ENCODE measurements at places on chromosomes 5 and 9.

GRCh38 chr9:128457207-128457606 is 1.4 kb downstream of the ODF2 start:
- no peak for DNase-seq

DNA sequence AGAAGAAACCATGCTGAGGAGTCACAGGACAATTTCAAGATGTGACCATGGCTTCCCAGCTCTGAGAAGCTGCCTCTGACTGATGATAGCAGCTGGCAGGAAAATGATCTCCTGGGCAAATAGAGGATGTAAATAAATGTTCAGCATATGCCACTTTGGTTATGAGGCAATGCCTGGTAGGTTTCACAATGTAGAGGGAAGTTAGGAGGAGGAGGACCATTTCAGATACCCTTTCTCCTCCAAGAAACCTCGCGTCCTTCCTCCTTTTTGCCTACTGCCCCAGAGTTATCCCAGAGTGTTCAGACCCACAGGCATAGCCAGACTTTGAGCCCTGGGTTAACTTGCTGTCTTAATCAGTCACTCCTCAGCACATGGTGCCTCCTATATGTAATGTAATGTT is 541.6 kb upstream of the DAP start:
- DNase-seq: no peak

DNA sequence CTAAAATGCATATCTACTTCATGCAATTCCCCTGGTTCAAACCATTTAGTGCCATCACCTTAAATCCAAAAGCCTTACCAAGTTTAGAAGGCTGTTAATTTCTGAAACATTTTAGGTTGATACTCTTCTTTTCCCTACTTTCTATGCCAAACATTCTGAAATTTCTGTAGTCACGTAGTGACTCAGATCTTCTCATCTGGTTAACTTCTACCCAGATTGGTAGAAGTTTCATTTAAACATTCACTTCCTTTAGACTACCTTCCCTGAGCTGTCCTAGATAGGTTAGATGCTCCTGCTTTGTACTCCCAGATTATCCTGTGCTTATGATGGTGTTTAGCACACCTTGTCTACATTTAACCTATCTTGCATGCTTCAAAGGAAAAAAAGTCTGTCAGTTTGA is 9.9 kb downstream of the RAD50 start:
- no peak for DNase-seq

GRCh38 chr9:38211002-38211401 is 142.0 kb upstream of the SHB start:
- no peak for DNase-seq

- DNase-seq: no peak
These were observed 6.8 kb downstream of the CENPK start for GRCh38 chr5:65556181-65556580.

DNA sequence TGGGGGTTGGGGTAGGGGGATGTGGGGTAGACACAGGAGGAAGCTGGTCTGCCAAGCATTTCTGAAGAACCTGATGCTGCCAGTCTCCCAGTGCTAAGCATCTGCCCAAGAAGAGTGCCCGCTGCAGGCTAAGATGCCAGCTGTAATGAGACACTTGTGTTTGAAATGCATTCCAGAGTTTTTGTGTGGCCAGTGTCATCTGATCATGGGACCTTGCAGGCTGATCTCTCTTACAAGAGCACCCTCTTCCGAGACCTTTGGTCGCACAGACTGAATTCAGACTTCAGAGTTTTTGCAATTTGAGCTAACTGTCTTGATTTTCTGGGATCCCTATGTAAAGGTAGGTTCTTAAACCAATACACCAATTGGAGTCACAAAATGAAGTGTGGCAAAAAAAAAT is 58.1 kb downstream of the DENND1A start:
- DNase-seq: peak; percentile 53

DNA sequence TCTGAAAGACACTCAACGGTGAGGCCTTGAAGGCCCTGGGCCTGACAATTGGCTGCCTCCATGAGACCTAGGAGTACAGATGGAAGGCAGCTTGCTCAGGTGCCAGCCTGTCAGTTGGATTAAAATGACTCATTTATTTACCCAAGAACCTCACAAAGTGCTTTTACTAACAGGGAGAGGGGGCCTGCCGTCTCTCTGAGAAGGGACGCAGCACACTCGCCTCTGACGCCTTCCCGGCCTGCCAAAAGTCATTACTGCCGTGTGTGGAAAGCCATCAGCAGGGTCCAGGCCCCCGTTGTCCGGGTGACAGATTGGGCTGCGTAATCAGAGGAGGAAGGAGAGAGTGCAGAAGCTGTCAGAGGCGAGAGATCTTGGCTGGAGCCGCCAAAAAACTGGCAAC is 32.4 kb downstream of the DDX31 start:
- DNase-seq: no peak

GRCh38 chr5:135628771-135629563 is 50.2 kb upstream of the CXCL14 start:
- DNase-seq: no peak

- DNase-seq: no peak
These were observed 215.5 kb downstream of the GAPVD1 start for GRCh38 chr9:125477089-125477544.

DNA sequence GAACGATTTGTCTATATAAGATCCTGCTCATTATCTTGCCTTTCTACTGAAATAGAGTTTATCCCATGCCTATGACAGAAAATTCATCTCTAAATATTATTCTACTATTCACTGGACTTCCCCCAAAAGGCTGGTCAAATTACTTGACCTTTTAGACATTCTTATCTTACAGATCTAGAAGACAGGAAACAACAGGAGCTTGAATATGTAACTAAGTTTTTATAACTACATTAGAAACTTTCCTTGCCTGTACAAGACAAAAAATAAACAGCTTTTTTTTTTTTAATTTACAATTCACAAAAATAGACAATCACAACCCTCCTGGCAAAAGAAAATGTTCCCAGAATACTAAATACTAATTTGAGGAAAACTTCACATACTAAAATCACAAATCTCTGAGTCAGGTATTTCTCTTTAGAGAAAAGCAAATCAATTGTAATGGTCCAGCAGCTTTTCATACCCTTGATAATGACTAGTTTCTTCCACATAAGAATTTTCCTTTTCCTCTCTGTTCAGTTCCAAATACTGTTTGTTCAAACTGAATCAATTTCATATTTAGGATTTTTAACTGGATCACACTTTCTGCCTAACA is 68.6 kb downstream of the MLLT3 start:
- DNase-seq: no peak

DNA sequence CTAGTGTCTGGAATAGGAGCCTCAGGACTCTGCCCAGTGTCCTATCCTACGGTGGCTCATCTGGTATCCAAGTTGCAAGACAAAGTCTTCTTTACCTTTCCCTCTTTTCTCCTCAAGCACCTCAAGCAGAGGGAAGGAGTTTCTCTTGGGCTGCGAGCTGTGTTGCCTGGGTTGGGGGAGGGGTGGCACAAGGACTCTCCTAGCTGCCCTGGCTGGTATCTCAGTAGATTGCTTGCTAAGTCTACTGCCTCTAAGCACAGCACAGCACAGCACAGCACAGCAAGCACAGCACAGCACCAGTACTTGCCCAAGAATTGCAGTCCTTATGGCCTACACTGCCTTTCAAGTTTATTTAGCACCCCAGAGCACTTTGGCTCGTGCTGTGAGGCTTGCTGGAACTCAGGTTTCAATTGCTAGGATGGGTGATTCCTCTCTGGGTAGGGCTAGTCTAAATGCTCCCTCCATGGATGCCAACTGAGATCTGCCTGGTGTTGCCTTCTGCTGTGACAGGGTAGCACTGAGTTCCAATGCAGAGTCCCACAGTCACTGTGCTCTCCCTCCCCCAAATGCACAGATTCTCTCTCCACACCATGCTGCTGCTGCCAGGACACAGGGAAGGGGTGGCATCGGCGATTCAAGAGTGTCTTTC is 213.1 kb upstream of the POU5F2 start:
- no peak for DNase-seq

DNA sequence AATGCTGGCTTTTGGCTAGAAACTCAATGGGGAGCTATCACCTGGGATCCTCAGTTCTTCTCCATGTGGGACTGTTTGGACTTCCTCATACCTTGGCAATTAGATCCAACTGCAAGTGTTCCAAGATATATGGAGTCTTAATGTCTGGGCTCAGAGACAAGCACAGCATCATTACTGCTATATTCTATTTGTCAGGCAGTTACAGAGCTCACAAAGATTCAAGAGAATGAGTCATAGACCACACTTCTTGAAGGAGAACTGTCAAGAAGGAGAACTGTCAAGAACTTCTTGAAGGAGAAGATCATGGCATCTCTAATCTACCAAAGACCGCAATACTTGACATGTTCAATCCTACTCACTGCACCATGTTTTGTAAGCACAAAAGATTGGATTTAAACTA is 106.8 kb upstream of the NREP start:
- DNase-seq: no peak

DNA sequence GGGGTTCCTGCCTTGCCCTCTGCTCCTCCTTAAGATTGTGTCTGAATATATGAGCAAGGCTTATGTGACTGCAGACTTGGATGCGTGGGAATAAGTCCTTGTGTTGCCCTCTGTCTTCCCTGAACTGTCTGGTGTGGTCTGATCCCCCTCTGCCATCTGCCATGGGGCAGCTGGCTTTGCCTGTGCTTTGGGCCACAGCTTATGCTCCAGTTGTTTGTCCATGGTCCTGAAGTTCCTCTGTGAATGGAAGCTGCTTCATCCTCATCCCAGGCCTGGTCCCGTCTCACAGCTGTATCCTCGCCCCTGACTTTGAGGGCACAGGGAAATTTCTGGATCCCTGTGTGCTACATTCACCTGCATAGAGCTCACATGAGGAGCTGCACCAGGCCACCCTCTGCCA is 14.7 kb downstream of the IL31RA start:
- DNase-seq: no peak

DNA sequence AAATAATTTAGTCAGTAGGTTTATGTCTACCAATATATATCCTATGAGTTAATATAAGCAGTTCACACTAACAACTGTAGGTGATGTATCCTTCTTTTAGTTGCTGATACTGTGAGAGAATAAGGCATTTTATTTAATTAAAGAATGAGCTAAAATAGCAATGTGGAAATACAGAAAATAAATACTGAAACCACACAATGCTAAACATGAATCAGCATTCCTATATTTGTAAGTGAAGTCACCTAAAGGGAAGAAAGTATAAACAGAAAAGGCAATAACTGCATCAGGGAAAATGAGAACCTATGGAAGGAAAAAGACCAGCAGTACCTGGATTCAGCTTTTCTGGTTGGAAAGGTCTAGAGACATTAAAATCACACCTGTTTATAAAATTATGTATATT is 336.0 kb downstream of the PDE4D start:
- no peak for DNase-seq

GRCh38 chr5:167585184-167585583 is 706.3 kb upstream of the WWC1 start:
- DNase-seq: no peak

All from dorsolateral prefrontal cortex (tissue), 122 donors.